SJSA1 (cell line): ENCODE measurements at places on chromosomes 2 and 18. TPM values are rescaled to one million over a fixed set of nuclear protein-coding genes. Genes with fewer than 3 reads are reported as not detected.

Gene TMEFF2
- 0.16 and 0.25 TPM in 2 replicates for total RNA-seq

Gene MYO1B
- total RNA-seq, result 87.6 and 106 TPM in 2 replicates

GRCh38 chr2:208549546-208550158 is 143.1 kb downstream of the PTH2R start:
- no peaks in the 10 kb centered on the region for H3K4me1 ChIP-seq
- H3K27ac ChIP-seq, result no peak overlapping the region
- no peaks in the 10 kb centered on the region for H3K36me3 ChIP-seq
- H3K27me3 ChIP-seq, result no peaks in the 10 kb centered on the region
- no peak for DNase-seq

DNA sequence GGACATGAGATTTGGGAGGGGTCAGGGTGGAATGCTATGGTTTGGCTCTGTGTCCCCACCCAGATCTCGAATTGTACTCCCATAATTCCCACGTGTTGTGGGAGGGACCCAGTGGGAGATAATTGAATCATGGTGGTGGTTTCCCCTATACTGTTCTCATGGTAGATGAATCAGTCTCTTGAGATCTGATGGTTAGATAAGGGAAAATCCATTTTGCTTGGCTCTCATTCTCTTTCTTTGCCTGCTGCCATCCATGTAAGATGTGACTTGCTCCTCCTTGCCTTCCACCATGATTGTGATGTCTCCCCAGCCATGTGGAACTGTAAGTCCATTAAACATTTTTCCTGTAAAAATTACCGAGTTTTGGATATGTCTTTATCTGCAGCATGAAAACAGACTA is 80.9 kb upstream of the GALNT5 start:
- H3K36me3 ChIP-seq, result no peaks in the 10 kb centered on the region
- H3K4me1 ChIP-seq, result peaks cover 29% of the 10 kb centered on the region
- no peaks in the 10 kb centered on the region for H3K27me3 ChIP-seq
- H3K4me3 ChIP-seq, result no peak overlapping the region
- H3K27ac ChIP-seq, result no peak overlapping the region
- no peak for DNase-seq

DNA sequence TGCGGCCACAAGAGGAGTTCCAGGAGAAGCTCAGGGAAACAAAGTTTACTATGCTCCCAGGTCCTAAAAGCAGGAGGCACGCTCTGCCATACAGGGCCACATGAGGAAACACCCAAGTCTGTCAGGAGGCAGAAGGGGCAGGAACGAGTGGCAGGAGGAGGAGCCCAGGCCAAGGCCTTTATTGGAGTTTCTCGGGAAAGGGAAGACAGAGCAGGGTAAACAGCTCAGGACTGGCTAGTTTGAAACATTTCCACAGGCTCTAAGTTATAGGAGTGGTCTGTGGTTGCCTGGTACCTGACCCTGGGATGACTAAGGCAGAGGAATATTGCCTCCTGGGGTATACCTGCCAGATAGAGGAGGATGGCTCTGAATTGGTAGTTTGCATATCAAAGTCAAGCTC is 3.7 kb upstream of the ZNF638 start:
- no peak overlapping the region for H3K4me3 ChIP-seq
- peaks cover 5% of the 10 kb centered on the region; the same call in 1 of the 2 replicates for H3K36me3 ChIP-seq
- no peaks in the 10 kb centered on the region for H3K27me3 ChIP-seq
- DNase-seq, result no peak

GRCh38 chr2:36611316-36611990 is 13.5 kb upstream of the FEZ2 start:
- no peaks in the 10 kb centered on the region for H3K27me3 ChIP-seq
- no peaks in the 10 kb centered on the region for H3K36me3 ChIP-seq
- no peaks in the 10 kb centered on the region for H3K4me1 ChIP-seq
- H3K27ac ChIP-seq, result no peak overlapping the region

- DNase-seq, result no peak
- no peaks in the 10 kb centered on the region for H3K4me1 ChIP-seq
- H3K27me3 ChIP-seq, result no peaks in the 10 kb centered on the region
- H3K27ac ChIP-seq, result no peak overlapping the region
Observed at GRCh38 chr2:143885461-143885860, 634.5 kb downstream of the ZEB2 start.

DNA sequence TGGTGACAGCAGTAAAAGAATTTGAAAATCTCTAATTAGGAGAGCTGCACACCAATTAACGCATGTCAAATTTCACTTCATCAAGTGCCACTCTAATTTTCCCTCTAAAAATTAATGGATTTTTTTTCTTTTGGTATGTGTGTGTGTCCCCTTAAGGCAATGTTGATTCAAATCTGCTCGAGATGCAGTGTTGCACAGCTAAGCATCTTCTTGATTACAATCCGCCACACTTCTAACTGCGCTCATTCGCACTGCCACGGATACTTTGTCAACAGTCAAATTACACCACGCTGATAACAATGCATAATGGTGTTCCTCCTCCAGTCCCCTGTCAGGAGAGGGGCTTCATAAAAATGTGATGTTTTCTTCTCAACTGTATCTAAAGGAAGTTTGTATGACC is 261.4 kb downstream of the MEIS1 start:
- no peak overlapping the region for H3K4me3 ChIP-seq
- H3K4me1 ChIP-seq, result no peaks in the 10 kb centered on the region
- H3K27me3 ChIP-seq, result no peaks in the 10 kb centered on the region
- DNase-seq, result no peak

Gene PTPN2
- total RNA-seq, result 52.2 and 52.7 TPM in 2 replicates

Gene TCF4
- total RNA-seq, result 33.6 and 55.8 TPM in 2 replicates

Gene WDR54
- 13.8 and 15.2 TPM in 2 replicates for total RNA-seq

DNA sequence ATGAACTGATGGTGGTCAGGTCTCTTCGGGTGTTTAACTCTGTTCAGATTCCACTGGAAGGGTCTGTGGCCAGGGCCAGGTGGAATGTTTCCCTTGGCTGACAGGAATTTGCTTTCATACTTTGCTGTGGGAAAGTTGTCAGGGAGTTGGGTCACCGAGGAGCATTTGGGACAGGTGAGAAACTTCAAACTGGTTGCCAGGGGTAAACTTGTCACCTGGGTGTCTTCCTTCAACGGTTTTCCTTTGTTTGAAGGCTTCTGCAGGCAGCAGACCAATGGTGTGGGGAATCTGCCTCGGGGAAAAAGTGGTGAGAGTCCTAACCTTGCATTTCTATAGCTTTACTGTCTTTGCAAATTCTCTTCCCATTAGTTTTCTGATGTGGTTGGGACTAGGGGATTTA is 92.2 kb downstream of the TGFA start:
- no peaks in the 10 kb centered on the region for H3K4me1 ChIP-seq
- DNase-seq, result no peak
- no peaks in the 10 kb centered on the region; the same call in 1 of the 2 replicates for H3K27me3 ChIP-seq
- H3K36me3 ChIP-seq, result no peaks in the 10 kb centered on the region
- no peak overlapping the region for H3K4me3 ChIP-seq
- H3K27ac ChIP-seq, result no peak overlapping the region

- no peak overlapping the region for H3K4me3 ChIP-seq
- DNase-seq, result peak; percentile 40
- H3K4me1 ChIP-seq, result peaks cover 9% of the 10 kb centered on the region
- peak overlapping the region; percentile 9; the same call in 1 of the 2 replicates for H3K27ac ChIP-seq
Observed at GRCh38 chr2:110157153-110157793, 41.7 kb upstream of the MALL start.

GRCh38 chr2:117737846-117738245 is 76.6 kb upstream of the DDX18 start:
- no peaks in the 10 kb centered on the region for H3K27me3 ChIP-seq
- DNase-seq, result no peak
- H3K36me3 ChIP-seq, result no peaks in the 10 kb centered on the region
- H3K4me3 ChIP-seq, result no peak overlapping the region
- no peak overlapping the region for H3K27ac ChIP-seq

GRCh38 chr18:22490429-22490846 is 72.7 kb upstream of the CTAGE1 start:
- H3K4me3 ChIP-seq, result no peak overlapping the region
- no peaks in the 10 kb centered on the region for H3K27me3 ChIP-seq
- H3K4me1 ChIP-seq, result peaks cover 65% of the 10 kb centered on the region
- DNase-seq, result no peak
- H3K27ac ChIP-seq, result no peak overlapping the region

- H3K36me3 ChIP-seq, result no peaks in the 10 kb centered on the region
- no peaks in the 10 kb centered on the region for H3K4me1 ChIP-seq
- DNase-seq, result no peak
- H3K27ac ChIP-seq, result no peak overlapping the region
Observed at GRCh38 chr2:99988599-99988998, 153.8 kb downstream of the AFF3 start.

DNA sequence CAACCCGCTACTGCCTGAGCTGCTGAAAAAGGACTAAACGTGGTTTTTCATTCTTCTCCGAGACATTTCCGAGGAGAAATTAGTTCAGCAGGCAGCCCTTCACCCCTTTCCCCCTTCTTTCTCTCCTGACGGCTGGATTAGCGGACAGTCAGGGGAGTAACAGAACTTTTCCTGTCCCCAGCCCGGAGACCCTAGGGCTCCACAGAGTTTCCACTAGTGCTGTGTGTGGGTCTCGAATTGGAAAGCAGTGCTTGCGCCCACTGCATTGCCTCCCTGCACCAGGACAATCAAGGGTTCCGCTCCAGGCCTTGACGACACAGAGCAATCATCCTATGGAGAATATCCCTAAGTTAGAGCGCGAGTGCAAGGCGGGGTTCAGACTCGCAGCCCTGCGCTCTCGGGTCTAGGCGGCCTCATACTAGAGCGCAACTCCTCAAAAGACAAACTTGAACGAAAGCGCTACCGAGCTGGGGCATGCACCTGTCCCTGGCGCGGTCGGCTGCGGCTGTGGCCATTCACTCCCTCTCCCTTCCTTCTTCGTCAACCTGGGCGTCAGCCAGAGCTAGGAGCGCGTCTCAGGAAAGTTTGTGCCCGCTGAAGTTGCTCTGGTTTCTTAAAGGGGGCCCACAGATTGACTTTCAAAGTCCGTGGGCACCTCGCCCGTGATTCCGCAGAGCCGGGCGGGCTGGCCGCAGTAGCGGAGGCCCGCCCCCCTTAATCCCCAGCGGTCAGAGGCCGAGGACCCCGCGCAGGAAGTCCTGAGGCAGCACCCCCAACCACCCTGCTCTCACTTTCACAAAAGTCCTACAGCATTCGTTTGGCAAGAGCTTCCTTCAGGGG is 801 bp downstream of the OSR1 start:
- no peak overlapping the region for H3K27ac ChIP-seq
- H3K27me3 ChIP-seq, result no peaks in the 10 kb centered on the region
- peak overlapping the region; percentile 58 for H3K4me3 ChIP-seq
- no peaks in the 10 kb centered on the region for H3K36me3 ChIP-seq

Gene GPR148
- total RNA-seq, result not detected in 2 replicates

Gene RGPD4
- not detected in 2 replicates for total RNA-seq

- no peak overlapping the region for H3K4me3 ChIP-seq
- H3K27me3 ChIP-seq, result no peaks in the 10 kb centered on the region
- peaks cover 38% of the 10 kb centered on the region for H3K36me3 ChIP-seq
- no peak for DNase-seq
Observed at GRCh38 chr2:10161961-10162441, 39.5 kb downstream of the RRM2 start.
